Cardiac fibroblast (primary cell): ENCODE measurements at places on chromosomes 12 and 14.
A peak's percentile ranks its signal among the peaks of the same experiment; 100 is the strongest.

- no peak for DNase-seq
Measured at GRCh38 chr14:99256483-99256874, 15.5 kb downstream of the BCL11B start.

DNA sequence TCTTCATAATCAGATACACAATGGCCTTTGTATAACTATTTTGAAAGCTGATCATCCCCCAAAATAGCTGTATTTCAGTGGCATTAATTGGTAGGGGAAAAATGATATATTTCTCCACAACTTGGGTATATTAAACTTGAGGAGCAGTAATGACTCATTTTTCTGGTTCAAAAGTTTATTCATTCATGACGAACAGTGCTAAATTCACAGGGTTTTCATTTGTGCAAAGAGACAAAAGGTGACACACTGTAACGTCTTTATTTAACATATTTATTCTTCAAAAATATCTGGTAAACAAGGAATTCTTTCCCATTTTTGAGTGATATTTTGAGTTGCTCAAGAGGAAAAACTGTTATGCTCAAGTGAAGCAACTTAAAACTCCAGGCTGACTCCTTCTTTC is 415.5 kb upstream of the SOX5 start:
- no peak for DNase-seq

- DNase-seq: no peak
Measured at GRCh38 chr12:93844164-93844784, 167.1 kb downstream of the CRADD start.

- peak; percentile 94 for DNase-seq
Measured at GRCh38 chr12:121530600-121531355, 50.0 kb downstream of the KDM2B start.

DNA sequence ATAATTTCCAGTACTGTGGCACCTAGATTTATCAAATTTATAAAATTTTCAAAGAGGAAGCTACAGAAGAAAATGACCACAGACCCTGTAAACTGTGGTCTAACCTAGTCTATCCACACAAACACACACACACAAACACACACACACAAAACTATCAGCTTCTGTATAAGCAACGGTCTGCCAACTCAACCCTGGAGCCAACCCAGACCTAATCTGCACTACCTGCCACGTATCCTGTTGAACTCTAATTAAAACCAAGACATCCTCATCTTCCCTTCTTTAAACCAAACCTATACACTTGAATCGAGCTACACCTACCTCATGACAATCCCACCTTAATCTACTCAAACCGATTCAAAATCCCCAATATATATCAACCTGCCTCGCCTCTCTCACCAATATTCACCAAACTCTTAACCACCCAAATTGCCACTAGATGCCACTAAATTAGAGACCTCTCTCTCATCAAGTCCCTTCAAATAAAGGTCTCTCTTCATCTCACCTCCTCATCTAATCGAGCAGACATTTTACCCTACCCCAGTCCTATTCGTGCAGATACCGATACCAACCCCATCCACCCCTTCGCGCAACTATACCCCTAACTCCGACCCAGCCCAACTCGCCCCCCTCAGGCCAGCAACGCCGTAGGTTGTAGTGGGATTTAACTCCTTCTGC is 808 bp downstream of the ACIN1 start:
- DNase-seq: peak; percentile 14

GRCh38 chr12:45464699-45465098 is 248.8 kb downstream of the ANO6 start:
- no peak for DNase-seq

DNA sequence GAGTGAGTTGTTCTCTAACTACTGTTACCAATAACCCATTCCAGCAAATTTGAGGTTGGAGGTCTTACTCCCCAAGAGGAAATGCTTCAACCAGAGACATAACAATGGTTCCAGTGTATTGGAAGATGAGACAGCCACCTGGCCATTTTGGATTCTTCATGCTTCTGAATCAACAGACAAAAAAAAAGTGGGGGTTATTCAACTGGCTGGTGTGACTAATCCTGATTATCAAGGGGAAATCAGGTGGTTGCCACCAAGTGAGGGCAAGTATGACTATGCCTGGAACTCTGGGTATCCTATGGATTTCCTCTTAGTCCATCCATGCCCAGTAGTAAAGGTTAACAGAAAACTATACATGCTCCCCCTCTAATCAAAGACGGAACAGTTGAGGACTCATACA is 29.9 kb upstream of the ZNF641 start:
- DNase-seq: no peak

GRCh38 chr14:70907176-70907995 is at the start of gene PCNX1:
TSS of gene PCNX1 (plus strand) at chr14:70907459. CDS start at chr14:70907851, 392 bp downstream.
- DNase-seq: peak; percentile 93

DNA sequence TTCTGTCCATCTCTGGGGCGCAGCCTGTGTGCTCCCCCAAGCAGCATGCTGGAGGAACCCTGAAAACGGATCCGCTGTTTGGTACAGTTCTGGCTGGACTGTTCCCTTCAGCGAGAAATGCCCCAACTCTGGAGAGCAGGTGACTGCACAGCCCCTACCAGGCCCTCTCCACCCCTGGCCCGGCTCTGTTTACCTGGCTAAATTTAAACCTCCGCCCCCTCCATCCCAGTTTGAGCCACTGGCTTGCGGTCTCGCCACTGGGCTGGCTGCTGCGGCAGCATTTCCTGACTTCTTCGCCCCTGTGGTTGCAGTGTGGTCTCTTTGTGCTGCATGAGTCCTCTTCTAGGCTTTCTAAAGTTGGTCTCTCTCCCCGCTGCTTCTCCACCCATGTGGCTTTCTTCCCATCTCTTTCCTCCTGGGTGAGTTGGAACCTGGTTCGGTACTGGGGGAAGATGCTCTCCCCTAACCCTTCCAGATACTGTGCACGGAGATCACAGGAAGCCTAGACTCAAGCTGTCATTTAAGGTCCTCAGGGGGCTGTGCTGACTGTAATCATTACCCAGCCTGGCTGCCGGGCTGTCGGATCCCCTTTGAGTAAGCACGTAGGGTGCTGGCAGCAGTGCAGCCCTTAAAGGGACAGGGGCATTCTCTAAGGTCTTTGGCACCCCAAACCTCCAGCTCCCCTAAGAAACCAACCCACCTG is 60.6 kb downstream of the FBXL14 start:
- peak; percentile 41 for DNase-seq
